ENCODE measurements at places on chromosomes 12 and 14. TPM values are rescaled to one million over a fixed set of nuclear protein-coding genes. Genes with fewer than 3 reads are reported as not detected.

DNA sequence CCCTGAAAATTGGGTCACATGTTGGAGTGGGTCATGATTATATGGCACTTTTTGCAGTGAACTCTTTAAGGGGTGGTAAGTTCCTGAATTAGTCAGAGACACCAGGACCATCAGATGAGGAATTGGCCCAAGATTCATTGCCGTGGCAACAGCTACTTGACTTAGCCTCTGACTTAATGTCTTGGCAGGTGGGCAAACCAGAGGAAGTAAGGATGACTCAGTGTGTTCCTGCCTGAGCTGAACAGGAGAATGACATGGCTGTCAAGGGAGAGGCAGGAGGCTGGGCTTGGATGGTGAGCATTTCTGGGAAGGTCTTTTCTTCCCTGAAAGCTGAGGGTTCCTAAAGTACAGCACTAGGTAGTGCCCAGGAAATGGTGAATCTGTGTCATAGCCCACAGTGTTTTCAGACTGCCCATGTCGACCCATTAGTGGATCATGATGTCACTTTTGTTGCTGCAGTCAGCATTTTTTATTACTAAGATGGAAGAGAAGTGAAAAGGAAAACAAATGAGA is 170.1 kb upstream of the PWP1 start:
- no peak overlapping the region for H3K27ac ChIP-seq
- H3K36me3 ChIP-seq = no peaks in the 10 kb centered on the region
- no peaks in the 10 kb centered on the region for H3K27me3 ChIP-seq
- no peak overlapping the region for H3K4me3 ChIP-seq
- DNase-seq = no peak

DNA sequence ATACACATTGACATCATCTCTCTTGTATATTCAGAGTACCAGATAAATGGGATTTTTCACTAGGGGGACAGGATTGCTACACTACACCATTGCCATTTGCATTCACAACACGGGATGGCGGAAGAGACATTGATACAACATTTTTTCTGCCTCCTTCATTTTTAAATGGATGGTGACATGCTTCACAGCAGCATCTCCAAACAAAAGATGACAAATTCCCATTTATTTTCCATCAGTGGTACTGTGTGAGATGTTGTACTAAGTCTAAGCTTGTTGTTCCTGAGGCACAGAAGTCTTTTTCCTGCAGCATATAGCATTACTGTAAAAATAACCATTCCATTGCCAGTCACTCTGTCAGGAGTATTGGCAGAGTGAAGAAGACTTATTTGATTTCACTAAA is 912.7 kb downstream of the NRXN3 start:
- H3K4me1 ChIP-seq = no peaks in the 10 kb centered on the region
- H3K36me3 ChIP-seq = no peaks in the 10 kb centered on the region
- no peak overlapping the region for H3K27ac ChIP-seq
- no peaks in the 10 kb centered on the region for H3K27me3 ChIP-seq
- no peak overlapping the region for H3K4me3 ChIP-seq

- peaks cover 61% of the 10 kb centered on the region for H3K4me1 ChIP-seq
These were observed 1.6 kb downstream of the AMN1 start for GRCh38 chr12:31727192-31727591.

GRCh38 chr12:118053071-118053985 is 7.7 kb downstream of the WSB2 start:
- peaks cover 17% of the 10 kb centered on the region for H3K4me1 ChIP-seq
- H3K4me3 ChIP-seq = no peak overlapping the region
- peak overlapping the region; percentile 4 for H3K27ac ChIP-seq
- H3K27me3 ChIP-seq = no peaks in the 10 kb centered on the region
- no peaks in the 10 kb centered on the region for H3K36me3 ChIP-seq

DNA sequence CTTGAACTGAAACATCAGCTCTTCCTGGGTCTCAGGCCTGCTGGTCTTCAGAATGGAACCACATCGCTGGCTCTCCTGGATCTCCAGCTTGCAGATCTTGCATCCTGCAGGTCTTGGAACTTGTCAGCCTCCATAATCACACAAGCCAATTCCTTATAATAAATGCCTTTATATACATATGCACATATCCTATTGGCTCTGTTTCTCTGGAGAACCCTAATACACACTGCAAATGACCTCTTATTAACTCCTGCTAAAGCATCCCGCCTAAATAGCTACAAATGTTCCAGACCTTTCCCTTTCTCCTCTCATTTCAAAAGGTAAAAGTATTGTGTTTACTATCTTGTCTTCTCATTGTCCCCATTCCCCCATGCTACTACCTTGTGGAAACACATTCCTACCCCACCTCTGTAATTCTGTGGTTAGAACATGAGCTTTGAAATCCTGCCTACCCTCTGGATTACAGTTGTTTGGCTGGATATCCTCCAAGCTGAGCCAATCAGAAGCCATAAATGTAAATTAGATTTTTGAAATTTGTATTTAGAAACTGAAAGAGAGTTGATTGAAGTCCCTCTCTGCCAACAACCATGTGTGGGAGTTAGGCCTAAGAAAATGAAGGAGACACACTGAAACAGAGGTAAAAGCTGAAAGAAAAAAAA is 58.1 kb downstream of the ANKS1B start:
- no peaks in the 10 kb centered on the region for H3K4me1 ChIP-seq
- H3K27me3 ChIP-seq = no peaks in the 10 kb centered on the region
- no peak overlapping the region for H3K27ac ChIP-seq
- no peak overlapping the region for H3K4me3 ChIP-seq

DNA sequence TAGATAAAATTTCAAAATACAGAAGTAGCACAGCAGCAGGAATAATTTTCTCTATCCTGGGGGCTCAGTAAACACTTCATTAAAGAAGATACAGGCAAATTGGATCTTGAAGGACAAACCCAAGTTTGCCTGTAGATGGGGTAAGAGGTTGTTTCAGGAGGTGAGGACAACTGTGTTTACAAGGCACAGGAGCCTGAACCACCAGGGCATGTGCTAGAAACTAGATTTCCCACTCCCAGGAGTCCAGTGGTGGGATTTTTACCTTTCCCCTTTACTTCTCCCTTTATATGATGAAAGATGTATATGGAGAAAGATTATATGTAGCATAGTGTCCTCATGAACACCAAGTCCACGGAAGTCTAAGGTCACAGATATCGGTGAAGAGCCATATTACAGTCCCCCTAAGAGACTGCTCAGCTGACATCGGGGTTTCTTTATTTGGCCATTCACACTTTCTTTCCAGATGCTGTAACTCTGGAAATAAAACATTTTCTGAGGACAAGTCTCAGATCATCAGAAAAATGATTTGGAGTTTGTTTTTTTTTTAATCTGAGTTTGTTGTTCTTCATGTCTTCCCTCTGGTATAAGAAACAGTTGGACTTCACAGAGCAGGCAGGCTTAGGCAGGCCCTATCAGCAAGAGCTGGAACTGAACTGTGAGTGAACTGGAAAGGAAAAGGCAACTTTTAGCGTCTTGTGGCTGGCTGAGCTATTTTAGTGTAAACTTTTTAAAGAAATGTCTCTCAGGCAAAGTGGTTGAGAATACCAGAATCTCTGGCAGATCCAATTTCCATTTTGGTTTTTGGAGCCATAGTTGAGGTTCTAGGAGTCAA is 8.0 kb upstream of the EVL start:
- no peaks in the 10 kb centered on the region for H3K36me3 ChIP-seq
- peaks cover 56% of the 10 kb centered on the region for H3K4me1 ChIP-seq
- H3K27me3 ChIP-seq = no peaks in the 10 kb centered on the region
- no peak overlapping the region for H3K4me3 ChIP-seq

Gene REC8
- total RNA-seq = 27.7 TPM

Gene DLK1
- total RNA-seq = not detected

Gene VAMP1
- total RNA-seq = 101 TPM

Gene BBS10
- total RNA-seq = 12.6 TPM

DNA sequence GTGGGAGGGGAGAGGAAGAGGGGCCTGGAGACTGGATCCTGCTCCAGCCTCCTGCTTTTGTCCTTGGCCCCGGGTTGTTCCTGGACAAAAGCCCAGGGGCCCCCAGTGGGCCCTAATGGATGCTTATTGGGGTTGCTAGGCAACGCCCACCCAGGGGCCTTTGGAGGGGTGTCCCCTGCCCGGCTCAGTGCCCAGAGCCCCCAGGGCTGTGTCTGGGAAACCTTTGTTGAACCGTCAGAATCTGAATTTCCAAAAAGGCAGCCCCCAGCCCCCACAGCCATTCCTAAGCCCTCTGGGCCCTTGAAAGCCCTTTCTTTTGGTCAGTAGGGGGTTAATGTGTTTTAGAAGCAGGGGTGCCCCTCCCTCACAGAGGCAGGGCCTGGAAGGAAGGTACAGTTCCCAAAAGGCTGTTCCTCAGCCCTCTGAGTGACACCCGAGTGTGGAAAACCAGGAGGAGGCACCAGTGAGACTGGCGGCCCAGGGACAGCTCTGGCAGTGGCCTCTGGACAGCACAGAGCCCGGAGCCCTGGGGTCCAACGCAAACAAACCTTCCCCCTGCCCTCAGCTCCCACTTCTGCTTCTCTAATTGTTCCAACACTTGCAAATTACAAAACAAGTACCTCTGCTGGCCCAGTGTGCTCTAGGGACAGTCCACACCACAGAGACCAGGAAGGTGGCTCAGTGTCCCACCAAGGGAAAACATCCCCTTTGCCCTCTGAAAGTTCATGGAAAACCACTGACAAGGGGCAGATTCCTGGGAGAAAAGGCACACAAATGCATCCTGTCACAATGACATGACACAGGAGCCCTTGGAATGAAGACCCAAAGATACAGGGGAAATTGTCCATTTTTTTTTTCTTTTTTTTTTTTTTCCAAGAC is 19.4 kb downstream of the HHIPL1 start:
- no peak for DNase-seq
- no peaks in the 10 kb centered on the region for H3K36me3 ChIP-seq
- H3K4me3 ChIP-seq = no peak overlapping the region
- no peaks in the 10 kb centered on the region for H3K27me3 ChIP-seq
- no peak overlapping the region for H3K27ac ChIP-seq

GRCh38 chr12:28489246-28489645 is 299.0 kb downstream of the CCDC91 start:
- no peaks in the 10 kb centered on the region for H3K27me3 ChIP-seq
- H3K36me3 ChIP-seq = no peaks in the 10 kb centered on the region
- no peak for DNase-seq
- H3K4me1 ChIP-seq = no peaks in the 10 kb centered on the region
- no peak overlapping the region for H3K4me3 ChIP-seq
- no peak overlapping the region for H3K27ac ChIP-seq

DNA sequence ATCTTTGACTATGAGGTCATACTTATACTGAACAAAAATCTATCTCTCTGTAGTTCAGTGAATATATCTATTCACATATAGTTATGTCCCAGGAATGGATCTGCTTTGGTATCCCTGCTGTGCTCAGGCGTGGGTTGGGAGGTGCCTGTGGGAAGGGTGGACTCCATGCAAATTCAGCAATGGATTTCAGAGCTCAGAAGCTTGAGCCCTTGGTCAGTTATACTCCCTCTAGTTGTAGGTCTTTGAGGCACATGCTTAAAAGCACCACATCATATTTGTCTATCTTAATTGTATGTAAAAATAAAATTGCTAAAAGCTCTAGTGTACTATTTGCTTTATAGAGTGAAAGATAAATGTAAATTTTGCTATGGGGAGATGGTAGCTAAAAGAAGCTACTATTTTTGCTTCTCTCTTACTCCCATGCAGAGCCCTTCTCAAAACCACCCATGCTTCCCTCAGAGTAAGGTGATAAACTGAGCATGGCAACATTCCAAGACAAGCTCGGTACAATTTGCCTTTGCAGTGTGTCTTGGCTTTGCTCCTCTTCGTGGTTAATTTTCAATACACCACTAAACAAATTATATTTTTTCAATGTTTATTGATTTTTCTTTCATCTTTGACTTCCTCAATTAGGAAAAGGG is 54.9 kb downstream of the SLC16A7 start:
- no peak overlapping the region for H3K27ac ChIP-seq
- no peak for DNase-seq
- no peak overlapping the region for H3K4me3 ChIP-seq
- no peaks in the 10 kb centered on the region for H3K36me3 ChIP-seq
- peaks cover 9% of the 10 kb centered on the region for H3K4me1 ChIP-seq

DNA sequence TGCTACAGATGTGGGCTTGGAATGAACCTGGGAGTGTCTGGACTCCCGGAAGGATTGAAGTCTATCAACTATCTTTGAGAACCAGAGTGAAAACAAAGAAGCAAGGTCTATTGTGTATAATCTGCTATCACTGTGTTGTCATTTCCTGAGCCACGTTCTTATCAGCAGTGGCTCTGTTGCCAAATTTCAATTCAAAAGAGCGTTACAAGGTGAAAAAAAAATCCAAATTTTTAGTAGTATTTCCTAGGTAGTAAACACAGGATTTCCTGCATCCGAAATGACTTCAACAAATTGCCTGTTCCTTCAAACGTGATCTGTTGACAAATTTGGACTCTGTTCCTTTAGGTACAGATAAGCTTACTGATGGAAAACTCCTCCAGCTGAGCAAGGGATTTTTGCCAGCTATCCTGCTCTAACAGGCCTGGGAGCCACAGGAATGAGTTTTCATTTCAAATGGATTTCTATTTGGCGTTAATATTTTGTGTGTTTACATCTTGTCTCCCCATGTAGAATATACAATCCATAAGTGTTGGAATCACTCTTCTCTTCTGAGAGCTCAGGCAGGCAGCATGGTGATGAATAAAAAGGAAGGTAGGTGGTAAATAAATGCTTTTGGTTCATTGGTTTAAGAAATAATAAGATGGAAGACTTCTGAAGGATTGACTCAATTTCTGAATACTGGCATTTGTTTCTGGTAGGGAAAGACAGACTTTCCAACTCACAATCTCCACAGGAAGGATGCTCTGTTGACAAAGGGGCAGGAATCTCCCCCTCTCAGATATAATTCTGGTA is 58.5 kb downstream of the GPR135 start:
- H3K27me3 ChIP-seq = no peaks in the 10 kb centered on the region
- no peaks in the 10 kb centered on the region for H3K36me3 ChIP-seq
- no peak for DNase-seq
- no peak overlapping the region for H3K27ac ChIP-seq
- no peak overlapping the region for H3K4me3 ChIP-seq
- H3K4me1 ChIP-seq = no peaks in the 10 kb centered on the region

DNA sequence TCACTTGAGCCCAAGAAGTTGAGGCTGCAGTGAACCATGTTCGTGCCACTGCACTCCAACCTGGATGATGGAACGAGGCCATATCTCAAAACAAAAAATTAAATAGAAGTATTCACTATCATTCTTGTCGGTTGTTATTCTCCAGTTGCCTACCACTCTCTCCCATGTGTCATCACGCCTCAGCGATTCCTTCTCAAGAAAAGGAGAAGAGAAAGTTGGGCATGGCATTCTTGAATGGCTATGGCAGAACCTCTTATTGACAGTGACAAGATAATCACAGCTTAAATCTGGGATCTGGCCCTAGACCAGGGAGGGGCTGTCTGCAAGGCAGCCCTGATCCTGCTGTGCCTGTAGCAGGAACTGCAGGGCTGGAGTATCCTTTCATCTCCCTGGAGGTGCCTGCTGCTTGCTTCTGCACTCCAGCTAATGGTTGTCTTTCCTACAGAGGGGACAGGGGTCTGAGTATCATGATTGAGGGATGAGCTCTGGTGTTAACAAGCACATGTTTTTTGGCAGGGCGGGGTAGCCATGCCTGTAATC is 12.8 kb upstream of the MLEC start:
- H3K27me3 ChIP-seq = no peaks in the 10 kb centered on the region
- no peaks in the 10 kb centered on the region for H3K36me3 ChIP-seq
- no peak overlapping the region for H3K4me3 ChIP-seq
- no peak for DNase-seq
- no peak overlapping the region for H3K27ac ChIP-seq
- peaks cover 5% of the 10 kb centered on the region for H3K4me1 ChIP-seq

Gene EMP1
- total RNA-seq = 4.5 TPM

All from CD4-positive, alpha-beta memory T cell (primary cell).